AG08395 (cell line): ENCODE measurements at places on chromosomes 4 and X.
A peak's percentile ranks its signal among the peaks of the same experiment; 100 is the strongest.

DNA sequence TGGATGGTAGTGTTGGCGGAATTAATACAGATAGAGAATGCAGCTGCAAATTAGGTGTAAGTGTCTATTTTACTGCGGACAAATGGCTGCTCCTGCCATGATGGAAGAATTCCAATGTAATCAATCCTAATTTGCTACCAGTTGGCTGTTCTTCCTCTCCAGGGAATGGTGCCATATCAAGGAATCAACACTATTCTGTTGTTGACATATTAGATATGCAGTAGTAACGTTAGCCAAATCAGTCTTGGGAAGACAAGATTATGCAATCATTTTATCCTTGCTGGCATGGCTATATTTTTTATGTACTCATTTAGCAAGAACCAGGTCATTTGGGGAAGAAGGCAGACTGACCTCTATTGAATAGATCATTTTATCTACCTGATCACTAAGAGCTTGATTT lies 271.2 kb upstream of the AGA start:
- no peak for DNase-seq

DNA sequence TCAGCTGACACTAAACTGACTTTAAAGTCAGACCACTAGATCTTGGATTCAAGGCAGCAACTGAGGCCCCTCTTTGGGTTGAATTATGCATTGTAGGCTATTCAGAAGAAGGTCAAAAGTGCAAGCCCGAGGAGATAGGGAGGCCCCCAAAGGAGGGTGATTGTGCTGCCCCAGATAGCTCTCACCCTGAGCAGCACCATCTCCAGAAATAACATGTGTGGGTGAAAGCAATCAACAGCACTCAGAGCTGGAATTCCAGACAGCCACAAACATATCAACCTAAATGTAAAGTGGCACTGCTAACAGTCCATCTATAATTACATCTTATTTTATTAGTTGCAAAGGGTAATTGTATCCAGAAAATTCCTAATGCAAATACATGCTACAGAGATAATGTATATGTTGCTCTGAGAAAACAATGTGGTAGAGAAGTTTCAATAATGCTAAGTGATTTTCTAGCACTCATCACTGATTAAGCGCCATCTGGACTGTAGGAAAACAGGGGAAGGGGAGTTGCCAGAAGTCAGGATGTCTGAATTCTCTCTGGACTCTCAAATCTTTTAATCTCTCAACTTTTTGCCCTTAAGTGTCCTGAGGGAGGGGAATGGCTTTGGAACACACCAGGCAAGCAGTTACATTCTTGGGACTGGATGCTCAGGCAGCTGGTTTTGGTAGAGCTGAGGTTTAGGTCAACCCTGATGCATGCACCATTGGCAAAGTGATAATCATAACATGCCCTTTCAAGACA lies 61.8 kb upstream of the SFRP2 start:
- DNase-seq: no peak

DNA sequence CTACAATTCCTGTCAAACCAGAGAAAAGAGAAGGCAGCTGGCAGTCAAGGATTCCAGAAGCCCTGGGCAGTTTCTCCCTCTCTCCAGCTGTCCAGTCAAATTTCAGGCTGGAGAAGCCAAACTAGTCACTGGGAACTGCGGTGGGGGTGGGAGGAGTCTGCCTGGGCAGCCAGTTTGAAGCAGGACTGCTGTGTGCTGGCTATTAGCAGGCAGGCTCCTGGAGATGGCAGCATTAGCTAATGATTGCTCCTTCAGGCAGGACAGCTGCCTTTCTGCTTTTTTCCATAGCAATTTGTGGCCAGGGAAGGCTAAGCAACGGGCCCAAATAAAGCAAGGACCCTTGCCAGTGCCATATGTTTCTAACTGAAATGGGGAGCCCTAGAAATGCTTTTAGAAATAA lies 44.7 kb upstream of the FGF13 start:
- peak; percentile 79 for DNase-seq

GRCh38 chr4:6498511-6499237 lies 26.3 kb upstream of the PPP2R2C start:
- no peak for DNase-seq

- DNase-seq: no peak
Measured at GRCh38 chr4:177077095-177077971, 232.3 kb upstream of the NEIL3 start.

DNA sequence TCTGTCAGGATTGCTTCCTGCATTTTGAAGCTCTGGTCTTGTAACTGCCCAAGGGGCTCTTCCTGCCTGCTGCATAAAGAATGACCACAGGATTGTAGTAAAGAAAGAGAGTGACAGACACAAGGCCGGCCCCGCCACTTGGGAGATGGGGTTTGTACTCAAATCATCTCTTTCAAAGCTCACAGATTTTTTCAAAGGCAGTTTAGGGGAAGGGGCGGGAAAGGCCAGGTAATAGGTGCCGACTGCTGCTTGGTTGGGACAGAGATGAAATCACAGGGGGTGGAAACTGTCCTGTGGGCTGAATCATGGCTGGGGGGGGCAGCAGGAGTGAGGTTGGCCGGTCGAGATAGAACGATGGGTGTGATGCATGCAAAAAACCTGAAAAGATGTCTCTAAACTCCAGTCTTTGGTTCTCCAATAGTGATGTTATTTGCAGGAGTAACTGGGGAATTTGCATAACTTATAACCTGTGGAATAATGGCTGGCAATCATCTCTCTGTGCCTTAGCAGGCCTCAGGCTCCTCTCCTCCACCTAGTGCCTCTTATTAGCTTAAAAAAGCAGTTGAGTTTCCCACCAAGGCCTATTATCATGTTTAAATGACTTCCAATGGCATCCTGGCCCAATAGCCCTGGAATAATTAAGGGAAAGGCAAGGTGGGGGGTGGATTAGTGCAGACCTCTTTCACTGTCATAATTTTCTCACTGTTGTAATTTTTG lies 778.4 kb upstream of the FRG1 start:
- DNase-seq: no peak

GRCh38 chrX:13868591-13868990 lies 51.7 kb upstream of the GPM6B start:
- no peak for DNase-seq
